ENCODE measurements at places on chromosomes 4 and X.

- no peak for DNase-seq
These were observed 1.9 kb upstream of the VEGFC start for GRCh38 chr4:176794651-176795050.

DNA sequence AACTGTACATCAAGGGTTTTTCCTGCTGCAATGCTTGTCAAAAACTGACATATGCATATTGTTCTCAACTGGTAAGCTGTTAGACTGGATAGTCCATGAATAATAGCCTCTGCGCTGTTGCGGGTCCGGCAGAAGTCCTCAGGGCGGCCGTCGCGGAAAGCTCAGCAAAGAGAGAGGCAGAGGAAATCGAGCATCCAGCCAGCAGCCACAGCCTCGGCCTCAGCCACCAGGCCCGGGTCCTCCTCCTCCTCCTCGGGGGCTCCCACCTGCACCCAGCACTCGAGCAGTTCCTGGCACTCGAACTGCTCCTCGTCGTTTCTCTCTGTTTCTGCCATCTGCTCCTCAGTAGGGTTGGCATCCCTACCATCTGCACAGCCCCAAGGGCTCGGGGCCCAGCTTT, 53.7 kb downstream of the UPRT start:
- no peak for DNase-seq

- no peak for DNase-seq
These were observed 329.0 kb upstream of the TECRL start for GRCh38 chr4:64738240-64738639.

GRCh38 chr4:2060611-2061185, 1.6 kb downstream of the NAT8L start:
- no peak for DNase-seq

- peak; percentile 79 for DNase-seq
These were observed 9.8 kb upstream of the TIGD2 start for GRCh38 chr4:89101256-89102161.

DNA sequence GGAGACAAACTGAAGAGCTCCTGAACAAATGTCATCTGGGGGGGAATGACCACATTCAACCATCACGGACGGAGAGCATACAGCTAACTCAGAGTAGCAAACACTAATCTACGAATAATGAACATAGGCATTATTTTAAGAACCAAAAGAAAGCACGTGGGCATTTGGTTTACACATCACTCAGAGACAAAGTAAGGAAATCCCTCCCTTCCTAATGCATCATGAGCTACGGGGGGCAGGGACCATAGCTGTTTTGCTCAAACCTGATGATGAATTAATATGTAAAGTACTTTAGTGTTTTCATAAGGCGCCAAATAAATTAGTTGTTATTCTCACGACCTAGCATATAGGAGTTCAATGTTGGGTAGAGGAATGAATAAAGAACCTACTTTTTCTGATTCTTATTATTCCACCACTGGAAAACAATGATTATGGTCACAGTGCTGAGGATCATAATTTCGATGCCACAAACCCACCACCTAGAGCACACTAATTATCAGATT, 11.7 kb upstream of the TMEM156 start:
- DNase-seq: peak; percentile 69

GRCh38 chrX:40066700-40067099, 31.1 kb downstream of the BCOR start:
- DNase-seq: no peak

DNA sequence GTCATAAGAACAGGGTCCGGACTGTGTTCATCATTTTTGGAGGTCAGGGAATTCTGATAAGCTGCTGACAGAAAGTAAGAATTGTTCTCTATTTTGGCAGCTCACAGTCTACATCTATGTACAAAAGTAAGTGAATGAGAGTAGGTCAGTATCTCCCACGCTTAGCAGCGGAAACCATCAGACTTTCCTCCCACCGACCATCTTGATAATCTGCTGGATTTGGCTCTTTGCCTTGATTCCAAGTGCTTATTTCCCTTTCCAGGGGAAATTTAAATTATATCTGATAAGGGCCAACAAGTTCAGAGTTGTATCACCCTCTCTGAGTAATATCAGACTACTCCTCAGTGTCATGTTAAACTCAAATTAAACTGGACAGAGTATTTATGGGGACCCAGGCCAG, 118.0 kb downstream of the CAMK2D start:
- DNase-seq: no peak

DNA sequence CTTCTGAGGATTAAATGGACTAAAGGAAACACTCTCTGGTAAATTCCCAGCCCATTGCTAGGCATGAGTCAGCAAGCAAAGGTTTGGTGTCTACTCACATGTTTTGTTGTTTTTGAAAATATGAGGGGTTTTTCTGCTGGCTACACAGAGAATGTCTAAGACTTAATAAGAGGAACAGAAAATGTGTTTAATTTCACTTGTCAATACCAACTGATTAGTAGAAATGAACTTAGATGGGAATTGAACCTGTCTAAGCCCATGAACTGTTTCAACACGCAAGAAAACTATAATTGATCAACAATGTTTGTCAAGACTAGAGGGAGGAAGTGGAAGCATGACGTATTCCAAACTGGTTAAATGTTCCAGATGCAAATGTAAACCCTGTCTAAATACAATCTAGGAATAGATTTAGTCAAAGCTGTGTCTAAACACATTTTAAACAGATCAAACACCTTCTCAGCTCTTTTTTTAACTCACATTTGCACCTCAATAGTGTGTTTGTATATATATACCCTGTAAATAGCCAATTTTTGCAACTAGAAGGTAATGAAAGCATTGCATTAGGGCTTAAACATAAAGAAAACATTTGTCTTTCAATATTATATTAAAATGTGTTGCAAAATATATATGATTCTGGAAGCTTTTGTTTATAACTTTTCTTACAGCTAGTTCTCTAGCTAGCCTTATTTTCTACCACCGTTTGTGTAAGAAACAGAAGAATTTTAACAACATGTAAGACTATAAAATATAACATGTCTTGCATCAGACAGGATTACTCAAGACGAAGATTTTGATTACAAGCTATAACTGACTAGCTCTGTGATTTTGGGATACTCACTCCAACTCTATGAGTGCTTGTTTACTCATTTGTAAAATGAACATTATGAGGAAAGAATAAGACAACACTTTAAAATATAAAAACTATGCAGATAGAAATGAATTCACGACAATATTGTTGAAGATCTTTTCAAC, 607.8 kb downstream of the FSTL5 start:
- DNase-seq: peak; percentile 51

- no peak for DNase-seq
These were observed 37.1 kb downstream of the PCDH10 start for GRCh38 chr4:133186210-133186609.

- peak; percentile 62 for DNase-seq
These were observed at the start of gene RENBP for GRCh38 chrX:153944140-153944799. Gene RENBP (minus strand): TSS chrX:153944643. CDS start chrX:153944610, 33 bp downstream.

GRCh38 chrX:88612870-88613329, 134.1 kb upstream of the CPXCR1 start:
- no peak for DNase-seq

DNA sequence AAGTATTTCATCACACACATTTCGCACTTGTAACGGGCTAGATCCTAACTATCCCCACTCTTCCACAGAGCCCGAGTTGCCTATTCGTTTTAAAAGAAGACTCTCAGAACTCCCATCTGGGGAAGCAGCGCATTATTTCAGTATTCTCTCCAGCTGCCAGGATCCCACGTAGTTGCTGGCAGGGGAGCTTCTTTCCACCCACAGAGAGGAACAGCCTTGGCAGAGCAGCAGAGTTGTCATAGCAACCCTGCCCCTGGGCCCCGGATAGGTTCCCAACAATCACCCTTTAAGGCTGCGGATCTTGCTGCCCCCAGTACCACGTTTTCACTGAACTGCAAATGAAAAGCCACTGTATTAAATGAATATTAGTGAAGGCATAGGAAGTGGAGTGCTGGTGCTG, 106.7 kb downstream of the GPM6A start:
- no peak for DNase-seq

DNA sequence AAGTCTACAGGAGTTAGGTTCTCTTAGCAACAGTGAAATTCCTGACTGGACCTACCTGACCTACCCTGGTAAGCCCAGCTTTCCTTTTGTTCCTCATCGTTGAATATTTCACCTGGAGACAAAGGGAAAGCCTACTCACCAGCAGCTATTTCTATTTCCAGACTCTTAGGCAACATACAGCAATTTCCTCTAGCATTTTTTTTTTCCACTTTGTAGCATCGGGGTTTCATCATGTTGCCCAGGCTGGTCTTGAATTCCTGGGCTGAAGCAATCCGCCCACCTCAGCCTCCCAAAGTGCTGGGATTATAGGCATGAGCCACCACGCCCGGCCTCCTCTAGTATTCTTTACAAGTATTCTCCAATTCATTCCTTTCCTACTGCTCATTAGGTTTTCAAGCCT, 6.8 kb upstream of the S100G start:
- DNase-seq: no peak

DNA sequence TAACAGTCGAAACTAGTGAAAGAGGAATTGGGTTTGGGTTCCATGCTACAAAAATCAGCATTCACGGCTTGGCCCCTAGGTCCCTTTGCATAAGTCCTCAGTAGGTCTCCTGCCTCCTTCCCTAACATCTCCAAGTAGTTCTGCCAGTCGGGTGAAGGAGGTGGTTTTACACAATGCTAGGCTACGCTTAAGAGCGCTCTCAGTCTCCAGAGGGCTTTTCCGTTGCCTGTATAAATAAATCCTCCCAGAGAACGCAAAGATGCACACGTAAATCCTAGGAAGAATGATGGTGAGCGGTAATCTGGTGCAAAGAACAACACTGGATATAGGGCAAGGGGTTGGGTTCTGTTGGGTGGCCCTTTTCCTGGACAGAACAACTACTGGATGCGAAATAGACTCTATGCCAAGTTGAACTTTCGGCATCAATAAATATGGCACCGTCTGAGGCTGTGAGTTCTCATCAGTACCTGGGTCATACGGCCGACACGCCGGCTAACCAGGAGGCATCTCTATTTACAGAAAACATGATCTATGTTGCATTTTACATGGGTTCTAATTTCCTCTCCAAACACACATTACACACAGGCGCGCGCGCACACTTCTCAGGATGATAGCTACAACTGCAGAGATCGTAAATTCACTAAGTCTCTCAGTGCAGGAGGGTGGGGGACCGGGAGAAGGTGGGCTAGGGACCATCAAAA, 1.3 kb downstream of the CAMK2D start:
- peak; percentile 27 for DNase-seq

DNA sequence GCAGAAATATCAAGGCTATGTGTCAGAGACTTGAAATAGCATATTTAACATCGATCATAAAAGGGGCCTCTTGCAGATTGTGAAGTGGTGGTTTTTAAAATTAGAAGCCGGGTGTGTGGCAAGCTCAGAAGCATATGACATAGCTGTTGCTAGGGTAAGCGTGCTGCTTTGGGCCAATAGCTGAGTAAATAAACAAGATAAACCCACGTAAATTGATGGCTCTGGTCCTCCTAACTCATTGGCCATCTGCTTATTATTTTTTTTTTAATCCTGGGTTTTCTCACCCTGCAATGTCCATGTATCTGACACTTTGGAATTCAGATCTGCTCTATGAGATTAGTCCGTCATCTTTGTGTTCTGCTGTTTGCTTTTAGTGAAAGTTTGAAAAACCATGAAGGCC, 32.6 kb upstream of the STOX2 start:
- DNase-seq: no peak

GRCh38 chr4:56086561-56086960, 137.8 kb downstream of the CEP135 start:
- DNase-seq: no peak

- DNase-seq: no peak
These were observed 113.5 kb upstream of the FAM9A start for GRCh38 chrX:8914681-8915080.

DNA sequence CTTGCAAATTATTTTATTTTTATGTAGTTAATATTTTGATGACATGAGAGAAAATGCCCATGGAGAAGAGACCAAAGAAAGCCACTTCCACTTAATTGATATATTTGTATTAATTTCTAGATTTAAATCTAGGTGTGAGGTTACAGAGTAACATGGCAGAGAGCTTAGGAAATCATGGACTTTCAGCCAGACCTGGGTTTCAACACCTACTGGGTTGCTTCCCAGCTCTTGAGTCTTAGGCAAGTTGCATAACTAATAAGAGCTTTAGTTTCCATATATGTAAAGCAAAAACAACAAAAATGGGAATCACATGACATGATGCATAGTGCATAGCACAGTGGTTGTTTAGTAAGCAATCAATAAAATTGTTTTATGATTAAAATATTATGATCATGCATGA, 413.3 kb downstream of the CCSER1 start:
- peak; percentile 1 for DNase-seq

DNA sequence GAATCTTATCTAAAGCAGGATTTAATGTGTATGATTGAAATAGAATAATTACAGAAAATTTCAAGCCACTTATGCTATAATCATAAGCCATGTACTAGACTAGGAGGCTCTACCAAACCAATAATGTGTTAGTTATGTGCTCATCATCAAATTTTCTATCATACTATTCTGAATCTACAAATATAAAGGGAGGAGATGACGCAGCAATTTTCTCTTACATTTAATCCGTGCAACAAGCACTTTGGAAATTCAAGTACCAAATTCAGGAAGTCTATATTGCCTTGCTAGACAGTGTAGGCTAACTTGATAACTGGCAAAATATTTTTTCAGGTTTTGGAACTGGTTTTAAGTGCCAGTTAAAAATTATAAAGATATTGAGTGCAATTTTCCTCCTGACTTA, 283.5 kb downstream of the C4orf33 start:
- DNase-seq: no peak

DNA sequence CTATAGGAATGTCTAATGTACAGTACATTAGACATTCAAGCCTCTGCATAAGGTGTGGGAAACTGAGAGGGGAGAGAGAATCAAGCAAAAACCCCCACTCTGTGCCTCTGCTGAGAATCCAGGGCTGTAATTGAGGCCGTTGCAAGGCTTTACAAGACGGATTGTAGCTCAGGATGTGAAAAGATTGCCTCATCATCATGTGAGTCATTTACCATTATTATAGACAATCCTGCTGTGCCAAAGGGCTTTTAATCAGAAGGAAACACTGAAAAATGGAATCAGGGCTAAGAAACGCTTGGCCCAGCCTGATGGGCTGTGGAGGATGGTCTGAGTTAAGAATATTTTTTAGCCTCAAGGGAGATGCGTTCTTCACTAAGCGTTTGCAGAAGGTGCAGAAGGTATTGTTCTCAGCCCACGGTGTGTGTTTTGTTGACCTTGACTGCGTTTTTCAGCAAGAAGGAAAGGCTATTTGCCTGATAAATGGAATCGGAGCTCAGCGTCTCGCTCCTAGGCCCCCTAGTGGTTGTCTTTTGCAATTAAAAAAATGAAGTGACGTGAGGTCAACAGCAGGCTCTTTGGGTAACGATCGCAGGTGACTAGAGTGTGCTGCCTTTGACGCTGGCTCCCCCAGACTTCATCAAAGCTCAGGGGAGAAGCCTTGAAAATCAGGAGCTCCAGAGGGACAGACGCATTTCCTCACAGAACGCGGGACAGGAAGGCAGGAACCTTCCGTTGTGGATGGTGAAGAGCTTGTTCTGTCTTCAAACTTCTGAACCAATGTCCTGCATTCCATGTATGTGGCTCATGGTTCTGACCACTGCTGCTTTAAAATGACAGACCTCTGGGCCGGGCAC, 18.1 kb upstream of the CHRNA9 start:
- DNase-seq: peak; percentile 82

GRCh38 chr4:82681754-82682153, 116.8 kb downstream of the SCD5 start:
- peak; percentile 27 for DNase-seq

GRCh38 chr4:176489001-176489400, 169.2 kb downstream of the SPCS3 start:
- DNase-seq: no peak
